Esophagus squamous epithelium (tissue), 5 donors: ENCODE measurements at places on chromosomes 6 and 20.

DNA sequence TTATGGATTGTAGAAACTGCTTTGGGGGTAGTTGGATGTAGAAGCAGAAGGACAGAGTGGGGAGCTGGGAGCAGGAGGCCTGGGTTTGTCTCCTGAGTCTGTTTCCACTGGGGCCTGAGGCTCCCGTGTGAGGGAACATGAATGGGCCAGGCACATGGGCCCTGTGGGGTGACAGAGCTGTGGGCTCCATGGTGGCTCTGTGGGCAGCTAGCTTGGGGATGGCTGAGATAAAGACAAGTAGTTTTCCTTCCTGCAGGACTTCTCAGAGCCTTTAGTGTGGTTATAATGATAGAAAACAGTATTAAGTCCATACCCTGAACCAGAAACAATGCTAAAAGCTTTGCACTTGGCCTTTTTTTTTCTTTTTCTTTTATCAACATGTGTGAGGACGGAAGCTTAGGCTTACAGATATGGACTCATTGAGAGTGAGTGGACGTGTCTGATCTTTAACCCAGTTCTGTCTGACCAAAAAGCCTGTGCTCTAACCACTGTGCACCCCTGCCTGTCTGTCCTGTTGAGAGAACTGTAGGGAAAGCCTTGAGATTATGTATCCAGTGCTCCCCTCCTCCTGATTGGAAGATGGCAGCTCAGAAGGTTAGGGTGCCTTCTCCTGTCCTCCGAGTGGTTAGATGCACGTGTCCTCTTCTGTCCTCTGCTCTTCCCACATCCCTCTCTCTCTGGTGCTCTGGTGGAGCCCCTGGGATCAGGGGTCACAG, 98.3 kb downstream of the CDH26 start:
- H3K4me3 ChIP-seq, result peak overlapping the region; percentile 29
- DNase-seq, result no peak
- H3K27ac ChIP-seq, result peak overlapping the region; percentile 11
- no peaks in the 10 kb centered on the region for H3K36me3 ChIP-seq
- no peaks in the 10 kb centered on the region for H3K27me3 ChIP-seq
- H3K4me1 ChIP-seq, result peaks cover 27% of the 10 kb centered on the region

- no peak overlapping the region for H3K4me3 ChIP-seq
- no peaks in the 10 kb centered on the region for H3K4me1 ChIP-seq
- DNase-seq, result no peak
- no peaks in the 10 kb centered on the region for H3K36me3 ChIP-seq
- H3K27ac ChIP-seq, result no peak overlapping the region
These were observed 285.9 kb upstream of the THEMIS start for GRCh38 chr6:128186729-128187128.

DNA sequence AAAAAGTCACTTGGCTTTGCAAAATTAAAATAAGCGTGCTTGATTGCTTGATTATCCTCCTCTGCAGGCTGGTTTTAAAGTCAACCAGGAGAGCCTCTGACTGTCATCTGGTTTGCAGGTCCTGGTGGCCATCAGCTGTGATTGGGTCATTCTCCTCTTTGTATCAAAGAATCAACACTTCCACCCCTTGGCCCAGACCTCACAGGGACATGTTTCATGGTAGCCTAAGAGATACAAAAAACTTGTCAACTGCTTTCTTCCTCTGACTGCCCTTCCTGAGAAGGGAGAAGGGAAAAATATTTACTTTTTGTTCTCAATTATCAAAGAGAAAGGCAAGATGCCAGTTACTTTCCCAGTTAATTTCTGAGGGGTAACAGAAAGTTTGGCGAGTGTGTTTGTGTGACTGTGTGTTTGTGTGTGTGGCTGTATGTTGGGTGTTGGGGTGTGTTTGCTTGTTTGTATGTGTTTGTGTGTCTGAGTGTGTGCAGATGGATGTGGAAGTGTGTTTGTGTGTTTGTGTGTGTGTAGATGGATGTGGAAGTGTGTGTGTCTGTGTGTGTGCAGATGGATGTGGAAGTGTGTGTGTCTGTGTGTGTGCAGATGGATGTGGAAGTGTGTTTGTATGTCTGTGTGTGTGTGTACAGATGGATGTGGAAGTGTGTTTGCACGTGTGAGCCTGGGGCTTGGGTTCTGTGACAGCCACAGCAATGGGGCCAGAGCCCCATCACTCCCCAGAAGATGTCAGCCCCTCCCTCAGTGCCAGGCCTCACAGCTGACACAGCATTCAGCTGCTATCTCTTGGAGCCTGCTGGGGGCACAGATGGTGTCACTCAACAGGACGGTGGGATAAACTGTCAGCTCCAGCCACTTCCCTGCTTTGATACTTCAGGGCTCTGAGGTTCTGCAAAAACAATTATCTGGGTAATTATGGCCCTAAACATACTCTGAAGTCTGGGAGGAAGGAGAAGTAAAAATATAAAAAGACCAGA, 98.6 kb upstream of the RNF24 start:
- H3K36me3 ChIP-seq, result no peaks in the 10 kb centered on the region
- no peak overlapping the region for H3K27ac ChIP-seq
- DNase-seq, result no peak
- H3K4me3 ChIP-seq, result no peak overlapping the region
- no peaks in the 10 kb centered on the region for H3K27me3 ChIP-seq

- H3K27ac ChIP-seq, result no peak overlapping the region
- no peaks in the 10 kb centered on the region for H3K36me3 ChIP-seq
- no peak for DNase-seq
- H3K4me3 ChIP-seq, result no peak overlapping the region
- H3K27me3 ChIP-seq, result no peaks in the 10 kb centered on the region
These were observed 21.0 kb upstream of the RNF217 start for GRCh38 chr6:124941259-124941658.

DNA sequence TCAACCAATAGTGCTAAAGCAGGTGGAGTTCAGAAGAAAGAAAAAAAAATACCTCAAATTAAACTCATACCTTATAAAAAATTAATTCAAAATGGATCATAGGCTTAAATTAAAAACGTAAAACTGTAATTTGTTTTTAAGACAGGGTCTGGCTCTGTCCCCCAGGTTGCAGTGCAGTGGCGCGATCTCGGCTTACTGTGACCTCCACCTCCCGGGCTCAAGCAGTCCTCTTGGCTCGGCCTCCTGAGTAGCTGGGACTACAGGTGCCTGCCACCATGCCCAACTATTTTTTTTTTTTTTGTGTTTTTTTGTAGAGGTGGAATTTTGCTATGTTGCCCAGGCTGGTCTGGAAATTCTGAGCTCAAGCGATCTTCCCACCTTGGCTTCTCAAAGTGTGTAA, 111.6 kb downstream of the HDGFL1 start:
- H3K27ac ChIP-seq, result no peak overlapping the region
- H3K27me3 ChIP-seq, result no peaks in the 10 kb centered on the region
- H3K36me3 ChIP-seq, result no peaks in the 10 kb centered on the region
- no peak overlapping the region for H3K4me3 ChIP-seq

- peaks cover 24% of the 10 kb centered on the region for H3K4me1 ChIP-seq
- DNase-seq, result no peak
- peak overlapping the region; percentile 97 for H3K27ac ChIP-seq
- no peaks in the 10 kb centered on the region for H3K27me3 ChIP-seq
- no peaks in the 10 kb centered on the region for H3K36me3 ChIP-seq
- peak overlapping the region; percentile 96 for H3K4me3 ChIP-seq
These were observed 619 bp downstream of the RREB1 start for GRCh38 chr6:7108196-7108963.

- peaks cover 80% of the 10 kb centered on the region for H3K36me3 ChIP-seq
- no peak overlapping the region for H3K4me3 ChIP-seq
- no peak overlapping the region for H3K27ac ChIP-seq
- H3K27me3 ChIP-seq, result no peaks in the 10 kb centered on the region
- no peak for DNase-seq
- H3K4me1 ChIP-seq, result peaks cover 13% of the 10 kb centered on the region
These were observed 6.7 kb downstream of the CTSZ start for GRCh38 chr20:59000326-59000725.
